ENCODE measurements at places on chromosomes 5 and 9. TPM values are rescaled to one million over a fixed set of nuclear protein-coding genes. Genes with fewer than 3 reads are reported as not detected.
A peak's percentile ranks its signal among the peaks of the same experiment; 100 is the strongest.

DNA sequence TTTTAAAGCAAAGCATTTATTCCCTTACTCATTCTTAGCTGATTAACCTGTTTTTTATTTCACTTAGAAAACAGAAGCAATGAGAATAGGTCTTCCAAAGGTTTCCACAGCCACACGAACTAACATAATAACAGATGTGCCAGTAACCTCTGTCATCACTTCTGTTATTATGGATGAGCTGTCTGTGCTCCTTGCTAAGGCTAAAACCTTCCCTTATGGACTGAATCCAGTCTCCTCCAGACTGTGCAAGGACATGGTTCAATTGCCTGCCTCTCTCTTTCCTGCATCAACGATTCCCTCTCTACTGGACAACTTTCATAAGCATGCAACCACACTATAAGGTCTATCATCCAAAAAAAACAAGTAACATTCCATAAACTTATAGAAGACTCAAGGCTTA, 1446.2 kb downstream of the MAT2B start:
- no peak for DNase-seq

DNA sequence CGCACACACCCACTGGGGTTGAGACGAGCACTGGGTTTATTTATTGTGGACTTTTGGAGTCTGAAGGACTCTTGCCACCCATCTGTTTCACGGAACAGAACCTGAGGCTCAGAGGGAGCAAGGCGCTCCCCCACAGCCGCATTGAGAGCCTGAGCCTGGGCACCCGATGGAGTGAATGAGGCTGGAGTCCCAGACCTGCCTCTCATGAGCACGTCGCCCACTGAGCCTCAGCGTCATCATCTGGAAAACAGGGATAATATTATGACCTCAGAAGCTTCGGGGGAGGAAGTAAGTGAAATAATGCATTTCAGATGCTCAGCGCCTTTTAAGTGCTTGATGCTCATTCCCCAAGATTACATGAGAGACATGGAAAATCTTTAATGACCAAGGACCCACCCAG, 5.5 kb downstream of the NEK6 start:
- DNase-seq: peak; percentile 25

- DNase-seq: peak; percentile 33
Measured at GRCh38 chr9:121745396-121745695, 93.9 kb downstream of the DAB2IP start.

Gene GRIA1
- 0.20 TPM for polyA plus RNA-seq

Gene MAP1B
- 19.7 TPM for polyA plus RNA-seq

- no peak for DNase-seq
Measured at GRCh38 chr5:136014049-136015002, 14.5 kb upstream of the TGFBI start.

DNA sequence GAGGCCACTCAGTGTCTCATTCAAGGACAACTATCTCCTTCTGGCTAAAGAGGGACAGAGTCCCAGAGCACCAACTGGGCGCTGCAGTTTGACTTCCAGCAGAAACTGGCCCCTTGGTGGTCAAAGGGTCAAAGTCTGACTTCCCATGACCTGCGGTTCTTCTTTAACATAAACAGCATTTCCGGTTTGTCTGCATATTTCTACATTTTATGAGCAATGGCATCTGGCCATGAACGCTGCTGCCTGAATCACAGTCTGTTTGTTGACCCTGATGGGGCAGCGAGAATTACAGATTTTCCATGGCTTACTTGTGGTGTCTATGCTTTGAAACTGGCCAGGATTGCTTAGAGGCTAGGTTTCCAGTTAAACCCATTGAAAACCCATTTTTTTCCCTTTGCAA, 1.3 kb downstream of the TNFSF15 start:
- no peak for DNase-seq

DNA sequence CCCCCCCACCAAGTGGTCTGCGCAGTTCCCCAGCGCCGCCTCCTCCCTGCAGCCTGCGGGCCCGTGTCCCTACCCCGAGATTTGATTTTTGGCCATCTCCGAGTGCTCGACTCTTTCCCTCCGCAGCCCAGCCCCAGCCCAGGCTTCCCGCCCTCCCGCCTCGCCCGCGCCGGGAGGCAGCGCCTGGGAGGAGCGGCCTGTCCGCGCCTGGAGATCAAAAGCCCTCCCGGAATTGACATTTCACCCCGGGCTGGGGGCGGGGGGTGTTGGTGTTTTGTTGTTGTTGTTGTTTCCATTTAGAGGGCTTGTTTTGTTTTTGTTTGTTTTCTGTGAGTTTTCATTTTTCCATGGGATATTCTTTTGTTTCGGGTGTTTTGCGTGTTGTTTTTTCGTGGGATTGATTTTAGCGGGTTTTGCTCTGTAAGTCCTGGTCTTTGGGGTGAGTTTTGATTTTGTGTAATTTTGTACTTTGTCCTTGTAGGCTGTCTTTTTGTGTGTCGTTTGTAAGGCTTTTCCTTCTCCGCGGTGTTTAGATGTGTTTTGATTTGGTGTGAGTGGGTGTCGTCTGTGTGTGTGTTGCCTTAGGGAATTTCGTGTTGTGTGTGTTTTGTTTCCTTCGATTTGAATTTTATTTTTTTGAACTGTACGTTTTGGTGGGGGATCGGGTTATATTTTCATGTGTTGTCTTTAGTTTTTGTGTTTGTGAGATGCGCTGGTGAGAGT, 1.7 kb upstream of the PAX5 start:
- DNase-seq: no peak

Gene ANKRD34B
- not detected for polyA plus RNA-seq

Gene PDGFRB
- polyA plus RNA-seq: 24.6 TPM

Gene PCA3
- 0.18 TPM for polyA plus RNA-seq

- peak; percentile 63 for DNase-seq
Measured at GRCh38 chr9:136695435-136695895, 8.2 kb upstream of the AGPAT2 start.

Gene IFNA21
- not detected for polyA plus RNA-seq

Gene SPAAR
- 8.7 TPM for polyA plus RNA-seq

- DNase-seq: peak; percentile 85
Measured at GRCh38 chr5:67095346-67096171, 101.0 kb downstream of the CD180 start.

Gene TRPM3
- 0.38 TPM for polyA plus RNA-seq

DNA sequence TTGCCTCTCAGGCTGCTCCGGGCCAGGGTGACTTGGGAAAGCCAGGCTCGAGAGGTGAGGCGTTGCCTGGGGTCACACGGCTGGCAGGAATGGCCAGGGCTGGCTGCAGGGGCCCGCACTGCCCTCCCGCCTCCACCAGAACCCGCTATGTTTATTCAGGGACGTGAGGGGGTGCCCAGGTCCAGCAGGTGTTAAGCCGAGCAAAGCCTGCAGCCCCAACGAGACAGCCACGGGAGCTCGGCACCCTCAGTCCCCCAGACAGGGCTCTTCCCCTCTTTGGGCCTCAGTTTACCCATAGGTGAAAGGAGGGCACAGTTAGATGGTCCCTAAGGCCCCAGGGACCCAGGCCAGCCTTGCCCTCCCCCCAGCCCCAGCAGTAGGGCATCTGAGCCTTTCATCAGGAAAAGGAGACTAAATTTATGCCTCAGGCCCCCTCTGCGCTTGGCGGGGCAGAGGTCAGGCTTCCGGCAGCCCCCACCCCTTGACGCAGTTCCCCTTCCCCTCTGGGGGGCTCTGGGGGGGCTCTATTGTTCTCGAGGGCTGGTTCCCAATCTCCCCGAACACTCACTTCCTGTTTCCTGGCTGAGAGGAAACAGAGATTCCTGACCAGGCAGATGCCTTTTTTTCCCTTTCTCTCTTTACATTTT, 7.1 kb upstream of the EGFL7 start:
- DNase-seq: peak; percentile 79

- DNase-seq: no peak
Measured at GRCh38 chr5:155023320-155023719, 9.8 kb downstream of the KIF4B start.

Gene SPEF2
- 1.7 TPM for polyA plus RNA-seq

DNA sequence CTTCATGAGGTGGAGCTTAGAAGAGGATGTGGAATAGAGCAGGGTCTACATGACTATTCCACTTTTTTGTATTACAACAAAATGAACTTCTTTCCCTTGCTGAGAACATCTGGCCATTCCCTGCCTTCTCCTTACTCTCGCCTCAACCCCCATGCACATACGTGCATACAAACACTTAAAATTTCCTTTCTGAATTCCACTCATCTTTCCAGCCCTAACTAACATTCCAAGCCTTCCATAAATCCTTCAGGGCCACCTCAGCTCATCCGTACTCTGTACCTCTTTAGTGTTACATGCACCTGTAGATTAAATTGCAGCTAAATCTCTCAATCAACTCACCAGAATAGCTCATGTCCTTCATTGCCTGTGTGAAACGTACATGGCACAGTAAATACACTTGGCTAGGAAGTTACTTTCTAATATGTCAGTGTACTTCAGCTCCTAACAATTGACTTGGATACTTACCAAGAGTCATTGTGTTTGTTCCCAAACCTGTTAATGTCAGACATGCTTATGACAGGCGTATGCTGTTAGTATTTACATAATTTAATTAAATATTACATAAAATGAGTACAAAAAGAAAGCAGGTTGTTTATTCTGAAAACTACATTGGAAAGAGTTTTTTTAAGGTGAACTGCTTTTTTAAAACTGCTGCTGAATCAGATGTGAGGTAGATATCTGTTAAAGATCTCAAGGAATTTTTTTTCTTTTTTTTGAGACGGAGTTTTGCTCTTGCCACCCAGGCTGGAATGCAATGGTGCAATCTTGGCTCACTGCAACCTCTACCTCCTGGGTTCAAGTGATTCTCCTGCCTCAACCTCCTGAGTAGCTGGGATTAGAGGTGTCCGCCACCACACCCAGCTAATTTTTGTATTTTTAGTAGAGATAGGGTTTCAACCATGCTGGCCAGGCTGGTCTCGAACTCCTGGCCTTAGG, 55.7 kb downstream of the GLIS3 start:
- no peak for DNase-seq

- DNase-seq: no peak
Measured at GRCh38 chr5:68395302-68395701, 179.7 kb downstream of the PIK3R1 start.

- no peak for DNase-seq
Measured at GRCh38 chr9:26710008-26710407, 182.6 kb downstream of the CAAP1 start.

DNA sequence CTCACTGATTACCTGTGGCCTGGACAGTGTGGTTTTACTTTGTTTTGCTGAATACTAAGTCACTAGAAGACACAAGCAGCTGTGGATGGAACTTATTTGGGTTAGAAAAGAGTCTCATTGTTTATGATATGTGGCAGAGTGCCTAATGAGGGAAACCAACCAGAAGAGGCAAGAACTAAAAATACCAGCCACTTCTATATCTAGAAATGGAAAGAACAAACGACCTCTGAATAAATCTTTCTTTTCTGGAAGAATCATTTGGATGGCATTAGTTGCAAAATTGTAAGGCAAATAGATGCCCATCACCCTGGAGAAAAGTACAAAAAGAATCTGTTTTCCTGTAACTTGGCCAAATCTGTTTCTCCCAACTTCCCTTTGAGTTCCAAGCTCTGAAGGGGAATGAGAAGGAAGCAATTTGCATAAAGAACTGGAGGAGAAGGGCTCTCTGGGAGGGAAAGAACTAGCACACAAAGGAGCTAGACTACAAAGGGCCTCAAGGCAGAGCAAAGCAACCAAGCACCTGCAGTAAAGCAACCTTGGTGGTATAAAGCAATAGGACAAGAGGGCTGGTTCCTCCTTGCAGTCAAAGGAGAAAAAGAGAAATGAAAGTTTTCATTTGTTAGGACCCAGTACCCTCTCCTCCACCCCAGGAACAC, 455.4 kb downstream of the CAAP1 start:
- no peak for DNase-seq

GRCh38 chr5:98798847-98799246, 25.4 kb downstream of the RGMB start:
- DNase-seq: no peak

GRCh38 chr5:67165526-67166459, 30.8 kb downstream of the CD180 start:
- peak; percentile 92 for DNase-seq

- no peak for DNase-seq
Measured at GRCh38 chr5:66814146-66814991, 218.2 kb downstream of the MAST4 start.

Gene PPWD1
- polyA plus RNA-seq: 14.5 TPM

- no peak for DNase-seq
Measured at GRCh38 chr5:150411245-150411979, 1.3 kb downstream of the CD74 start.

Gene AFAP1L1
- 26.2 TPM for polyA plus RNA-seq

Gene LMX1B
- 0.81 TPM for polyA plus RNA-seq

DNA sequence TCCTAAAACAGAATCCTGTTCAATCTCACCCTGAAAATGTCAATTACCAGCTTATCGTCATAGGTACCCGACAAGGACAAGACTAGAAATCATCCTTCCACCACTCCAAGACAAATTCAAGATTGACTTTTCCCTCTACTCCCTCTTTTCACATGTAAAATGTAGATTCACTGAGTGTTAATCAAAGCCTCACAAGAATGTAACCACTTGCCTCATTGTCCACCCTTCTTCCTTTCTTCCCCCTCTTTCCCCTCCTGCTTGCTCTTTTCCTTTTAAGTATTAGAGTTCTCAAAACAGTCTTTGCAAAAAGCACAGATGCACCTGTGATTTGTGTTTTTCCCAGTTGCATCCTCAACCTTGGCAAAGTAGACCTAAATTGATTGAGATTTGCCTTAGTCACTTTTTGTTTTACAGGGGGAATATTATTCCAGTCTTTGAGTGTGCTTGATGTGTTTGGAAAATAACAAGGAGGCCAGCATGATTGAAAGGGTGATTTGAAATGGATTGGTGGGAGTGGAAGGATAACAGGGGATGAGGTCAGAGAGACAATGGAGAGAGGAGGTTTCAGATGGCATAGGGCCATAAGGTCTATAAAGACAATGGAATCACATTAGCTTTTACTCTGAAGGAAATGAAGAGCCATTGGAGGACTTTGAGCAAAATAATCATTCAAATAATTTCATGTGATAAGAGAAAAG, 231.3 kb upstream of the TYRP1 start:
- DNase-seq: no peak

GRCh38 chr9:89662718-89663613, 58.2 kb downstream of the GADD45G start:
- no peak for DNase-seq

- DNase-seq: no peak
Measured at GRCh38 chr9:121815546-121816448, 164.4 kb downstream of the DAB2IP start.

GRCh38 chr9:35798658-35799374, 7.4 kb downstream of the NPR2 start:
- no peak for DNase-seq

- DNase-seq: no peak
Measured at GRCh38 chr5:15808577-15808976, 308.6 kb downstream of the FBXL7 start.

GRCh38 chr5:144950996-144951395, 780.3 kb downstream of the KCTD16 start:
- no peak for DNase-seq

- DNase-seq: no peak
Measured at GRCh38 chr9:95609426-95609825, 92.7 kb upstream of the PTCH1 start.

DNA sequence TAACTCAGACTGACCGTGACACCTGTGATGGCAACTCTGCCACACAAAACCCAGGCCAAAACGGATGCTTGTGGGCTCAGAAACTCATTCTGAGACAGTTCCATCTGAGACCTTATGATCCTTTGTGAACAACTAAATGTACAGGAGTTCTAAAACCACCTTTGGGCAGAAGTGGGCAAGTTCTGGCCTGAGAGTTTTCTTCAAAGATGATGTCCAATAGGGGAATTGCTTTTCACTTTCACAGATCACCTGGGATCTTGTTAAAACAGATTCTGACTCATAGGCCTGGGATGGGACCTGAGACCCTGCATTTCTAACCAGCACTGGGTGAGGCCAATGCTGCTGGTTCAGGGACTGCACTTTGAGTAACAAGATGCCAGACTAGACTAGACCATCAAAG, 67.8 kb upstream of the SLC25A51 start:
- no peak for DNase-seq

- DNase-seq: no peak
Measured at GRCh38 chr5:7422316-7423106, 26.6 kb downstream of the ADCY2 start.
